ENCODE measurements at places on chromosomes 7 and 10. TPM values are rescaled to one million over a fixed set of nuclear protein-coding genes. Genes with fewer than 3 reads are reported as not detected.

The CYP3A7 gene
- total RNA-seq: not detected

The PAPOLB gene
- total RNA-seq: under 0.01 TPM

The POLR2J3 gene
- 14.2 TPM for total RNA-seq

The KAZALD1 gene
- 8.1 TPM for total RNA-seq

The MRLN gene
- not detected for total RNA-seq

Data from IMR-90 (cell line).